Fibroblast of skin of back (primary cell): ENCODE measurements at places on chromosomes 13 and 19.

GRCh38 chr13:110248449-110249143, 58.4 kb downstream of the COL4A1 start:
- DNase-seq: no peak

DNA sequence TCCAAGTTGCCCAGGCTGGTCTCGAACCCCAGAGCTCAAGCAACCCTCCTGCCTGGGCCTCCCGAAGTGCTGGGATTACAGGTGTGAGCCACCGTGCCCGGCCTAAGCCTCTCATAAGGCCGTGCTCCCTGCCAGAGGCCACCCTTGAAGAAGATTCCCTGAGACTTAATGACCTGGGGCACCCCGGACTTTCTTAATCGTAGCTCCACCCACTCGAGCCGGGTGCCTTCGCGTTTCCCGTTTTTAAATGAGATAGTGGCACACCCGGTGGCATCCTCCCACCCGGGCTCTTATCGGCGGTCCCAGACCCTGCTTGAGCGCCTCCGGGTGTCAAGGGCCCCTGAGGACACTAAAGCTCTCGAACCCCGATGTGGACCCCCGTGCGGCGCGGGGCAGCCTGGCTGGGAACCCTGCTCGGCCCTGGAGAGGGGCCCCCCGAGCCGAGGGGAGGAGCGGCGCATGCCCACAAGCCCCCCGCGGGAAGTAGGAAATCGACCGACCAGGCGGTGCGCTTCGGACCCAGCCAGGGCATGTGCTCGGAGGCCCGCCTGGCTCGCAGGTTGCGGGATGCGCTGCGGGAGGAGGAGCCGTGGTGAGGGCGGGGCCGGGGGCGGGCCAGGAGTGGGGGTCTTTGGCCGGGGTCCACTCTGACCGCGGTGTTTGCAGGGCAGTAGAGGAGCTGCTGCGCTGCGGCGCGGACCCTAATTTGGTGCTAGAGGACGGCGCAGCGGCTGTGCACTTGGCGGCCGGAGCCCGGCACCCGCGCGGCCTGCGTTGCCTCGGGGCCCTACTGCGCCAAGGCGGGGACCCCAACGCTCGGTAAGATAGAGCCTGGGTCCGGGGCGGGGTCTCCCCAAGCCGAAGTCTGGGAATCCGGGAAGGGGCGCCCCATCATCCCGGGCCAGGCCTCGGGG, at the start of gene ANKLE1:
TSS of gene ANKLE1 (plus strand) at position 511 of the 914 bp plus-strand sequence. CDS start at position 531, 20 bp downstream.
- no peak for DNase-seq

DNA sequence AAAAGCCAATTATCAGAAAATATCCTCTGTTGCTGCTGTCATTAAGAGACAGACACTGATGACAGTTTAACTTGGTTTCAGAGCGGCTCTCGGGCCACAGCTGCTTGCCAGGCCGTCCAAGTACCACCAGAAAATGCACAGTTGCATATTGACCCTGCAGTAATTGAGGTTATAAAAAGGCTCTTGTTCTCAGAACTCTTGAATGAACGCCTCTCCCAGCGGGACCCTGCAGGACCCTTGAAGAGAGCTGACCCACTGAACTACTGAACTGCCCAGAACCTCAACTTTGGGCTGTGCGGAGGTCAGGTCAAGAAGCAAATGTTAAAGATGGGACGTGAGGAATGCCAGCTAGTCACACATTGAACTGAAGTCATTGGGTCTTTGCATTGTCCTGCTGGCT, 1559.0 kb upstream of the SLC10A2 start:
- no peak for DNase-seq

- peak; percentile 59 for DNase-seq
Observed at GRCh38 chr13:52371736-52372247, 34.2 kb downstream of the THSD1 start.

- no peak for DNase-seq
Observed at GRCh38 chr19:29385191-29385795, 140.5 kb upstream of the VSTM2B start.

DNA sequence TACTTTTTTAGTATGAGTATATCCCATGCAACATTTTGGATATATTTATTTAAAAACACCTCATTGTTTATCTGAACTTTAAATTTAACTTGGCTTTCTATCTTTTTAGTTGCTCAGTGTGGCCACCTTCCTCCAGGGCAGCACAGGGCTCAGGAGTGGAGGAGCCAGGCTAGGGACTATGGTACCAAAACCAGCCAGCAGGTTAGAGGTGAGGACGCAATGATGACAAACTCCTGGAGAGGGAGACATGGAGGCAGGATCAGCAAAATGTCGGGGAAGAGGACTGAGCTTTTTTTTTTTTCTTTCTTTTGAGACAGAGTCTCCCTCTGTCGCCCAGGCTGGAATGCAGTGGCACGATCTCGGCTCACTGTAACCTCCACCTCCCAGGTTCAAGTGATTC, 29.6 kb upstream of the CALM3 start:
- peak; percentile 14 for DNase-seq

- peak; percentile 85 for DNase-seq
Observed at GRCh38 chr13:101211261-101211660, 205.0 kb downstream of the NALCN start.

DNA sequence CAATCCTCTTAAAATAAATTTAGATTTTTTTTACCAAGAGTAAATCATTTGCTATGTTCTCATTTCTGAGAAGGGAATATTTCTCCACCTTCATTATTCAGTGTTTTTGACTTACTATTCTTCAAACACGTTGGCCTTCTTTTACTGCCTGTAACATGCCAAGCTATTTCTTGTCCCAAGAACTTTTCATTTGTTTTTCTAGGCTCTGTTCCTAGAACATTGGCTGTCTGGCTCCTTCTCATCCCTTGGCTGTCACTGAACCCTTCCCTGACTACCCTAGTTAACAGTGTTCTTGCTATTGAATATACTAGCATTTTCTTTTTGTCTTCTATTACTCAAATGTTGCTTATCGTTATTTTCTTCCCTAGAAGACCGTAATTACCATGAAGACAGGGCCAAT, 248.1 kb downstream of the ITGBL1 start:
- peak; percentile 43 for DNase-seq

GRCh38 chr19:11069561-11069960, 19.7 kb upstream of the LDLR start:
- no peak for DNase-seq

DNA sequence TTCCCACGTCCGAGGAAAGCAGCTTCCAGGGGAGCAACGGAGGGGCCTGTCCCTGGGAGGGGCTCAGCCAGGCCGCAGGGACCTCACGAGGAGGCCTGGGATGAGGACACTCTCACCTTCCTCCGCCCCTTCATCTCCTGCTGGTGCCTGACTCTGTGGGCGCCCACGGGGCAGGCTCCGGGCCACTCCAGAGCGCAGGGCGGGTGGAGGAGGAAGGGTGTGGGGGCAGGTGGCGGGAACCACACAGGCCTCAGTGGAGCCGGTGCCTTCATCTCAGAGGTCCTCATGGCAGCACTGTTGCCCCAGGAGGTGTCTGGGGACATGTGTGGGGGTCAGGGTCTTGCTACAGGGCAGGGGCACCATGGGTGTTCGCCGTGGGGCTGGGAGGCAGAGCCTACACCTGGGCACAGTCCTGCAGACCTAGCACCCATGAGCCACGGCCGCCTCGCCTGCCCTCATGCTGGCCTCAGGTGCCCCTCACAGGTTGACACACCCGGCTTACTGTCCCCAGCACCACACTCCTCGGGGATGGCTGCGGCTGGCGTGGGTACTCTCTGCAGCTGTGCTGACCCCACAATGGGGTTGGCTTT, 10.1 kb upstream of the TMEM255B start:
- no peak for DNase-seq

DNA sequence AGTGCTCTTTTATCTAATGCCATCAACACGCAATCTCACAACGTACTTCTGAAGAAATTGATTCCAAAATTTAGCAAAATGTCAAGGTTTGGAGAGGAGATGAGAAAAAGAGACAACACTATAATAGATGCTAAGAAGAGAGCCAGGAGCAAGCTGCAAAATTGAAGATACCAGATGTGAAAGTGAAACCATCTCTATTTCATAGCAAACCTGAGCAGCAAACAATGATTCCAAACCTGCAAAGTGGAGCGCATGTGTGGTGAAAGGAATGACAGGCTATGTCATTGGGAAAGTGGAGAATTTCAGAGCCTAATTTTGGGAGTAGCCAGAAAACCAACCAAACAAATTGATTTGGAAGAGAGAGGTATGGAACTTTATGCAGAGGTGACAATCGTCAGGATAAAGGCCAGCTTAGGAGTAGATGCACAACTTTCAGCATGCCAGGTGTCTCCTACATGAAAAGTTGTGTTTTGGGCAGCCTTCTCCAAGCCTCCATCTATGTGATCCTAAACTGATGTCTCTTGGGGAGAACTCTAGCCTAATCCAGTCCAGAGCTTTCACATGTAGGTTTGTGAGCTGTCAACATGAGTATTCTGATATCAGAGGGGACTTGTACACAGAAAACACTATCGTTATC, 158.4 kb upstream of the FNDC3A start:
- no peak for DNase-seq

GRCh38 chr13:21528616-21529015, 69.5 kb upstream of the ZDHHC20 start:
- DNase-seq: peak; percentile 94

GRCh38 chr13:38866649-38867048, 124.0 kb downstream of the STOML3 start:
- DNase-seq: no peak

DNA sequence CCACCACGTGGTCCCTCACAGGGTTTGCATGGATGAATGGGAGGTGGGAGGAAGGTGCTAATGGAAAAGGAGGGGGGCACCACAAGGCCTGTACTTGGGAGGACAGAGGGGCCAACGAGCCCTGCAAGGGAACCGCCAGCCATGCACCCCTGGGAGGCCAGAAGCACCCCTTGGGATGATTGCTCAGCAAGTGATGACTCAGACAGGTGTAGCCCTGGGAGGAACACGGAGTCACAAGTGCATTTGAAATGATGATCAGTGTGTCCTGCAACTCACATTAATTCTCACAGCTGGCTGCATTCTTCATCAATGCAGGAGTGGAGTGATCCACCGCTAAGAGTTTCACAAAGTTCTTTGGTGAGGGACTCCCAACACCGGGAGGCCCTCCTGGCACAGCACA, 82.8 kb upstream of the ZNF254 start:
- no peak for DNase-seq

GRCh38 chr19:14390548-14390947, 9.3 kb downstream of the ADGRE5 start:
- DNase-seq: no peak

GRCh38 chr13:39462428-39462827, 140.6 kb downstream of the LHFPL6 start:
- DNase-seq: peak; percentile 39

GRCh38 chr13:57408312-57408711, 223.2 kb upstream of the PCDH17 start:
- DNase-seq: no peak

GRCh38 chr19:34880034-34880433, 46.7 kb upstream of the ZNF30 start:
- no peak for DNase-seq

GRCh38 chr13:79448413-79448812, 32.5 kb upstream of the NDFIP2 start:
- DNase-seq: no peak

DNA sequence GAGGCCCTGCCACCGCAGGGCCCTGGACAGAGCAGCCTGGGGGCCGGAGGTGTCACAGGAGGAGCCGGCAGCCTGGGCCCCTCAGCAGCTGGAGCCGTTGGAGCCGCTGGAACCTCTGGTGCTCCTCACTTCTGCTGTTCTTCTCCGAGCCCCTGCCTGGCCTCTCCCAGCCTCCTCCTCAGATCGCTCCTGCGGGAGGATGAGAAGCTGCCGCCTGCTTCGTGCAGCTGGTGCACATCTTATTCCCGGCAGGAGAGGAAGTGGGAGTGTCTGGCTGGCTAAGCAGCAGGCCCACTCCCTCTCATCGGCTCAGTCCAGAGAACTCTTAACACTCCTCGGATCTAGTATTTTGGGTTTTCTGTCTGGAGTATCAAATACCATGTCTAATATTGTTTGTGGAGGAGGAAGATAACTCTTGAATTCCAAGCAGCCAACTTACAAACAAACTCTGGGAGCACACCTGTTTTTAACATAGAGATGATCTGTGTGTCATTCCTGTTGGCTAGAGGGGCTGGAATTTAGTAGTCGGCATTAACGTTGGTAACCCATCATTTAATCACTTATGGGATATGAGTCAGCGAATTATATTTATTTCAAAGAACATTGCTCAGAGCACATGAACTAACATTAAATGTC, 37.1 kb upstream of the RNF113B start:
- DNase-seq: peak; percentile 52

- no peak for DNase-seq
Observed at GRCh38 chr13:76043874-76044273, 407.7 kb downstream of the LMO7 start.

DNA sequence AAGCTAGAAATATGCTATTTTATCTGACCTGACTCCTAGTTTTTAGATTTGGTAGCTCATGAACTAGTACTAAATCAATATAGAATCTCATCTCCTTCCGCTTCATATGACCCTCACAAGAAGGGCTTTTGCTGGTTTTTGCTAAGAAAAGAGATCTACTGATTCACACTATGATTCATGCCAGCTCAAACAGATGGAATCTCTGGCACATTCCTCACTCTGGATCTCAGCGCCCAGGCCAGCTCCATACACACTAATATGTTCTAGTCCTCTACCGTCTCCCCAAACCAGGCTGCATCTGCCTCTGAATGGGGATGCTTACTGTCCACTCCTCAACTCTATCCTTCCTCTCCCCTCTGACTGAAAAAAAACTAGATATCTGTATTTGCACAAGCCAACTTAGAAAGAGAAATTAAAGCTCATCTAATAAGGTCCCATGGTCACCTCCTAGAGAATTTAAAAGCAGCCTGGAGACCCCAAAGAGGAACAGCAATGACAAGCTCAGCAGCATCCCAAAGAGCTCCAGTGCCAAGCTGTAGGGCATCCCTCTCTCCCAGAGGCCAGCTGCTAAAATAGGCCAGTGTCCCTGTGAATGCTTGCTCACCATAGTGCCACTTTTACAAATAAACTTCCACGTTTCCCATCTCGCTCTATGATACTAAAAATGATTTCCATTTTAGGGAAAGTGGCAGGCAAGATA, 74.9 kb downstream of the LHFPL6 start:
- DNase-seq: peak; percentile 97

DNA sequence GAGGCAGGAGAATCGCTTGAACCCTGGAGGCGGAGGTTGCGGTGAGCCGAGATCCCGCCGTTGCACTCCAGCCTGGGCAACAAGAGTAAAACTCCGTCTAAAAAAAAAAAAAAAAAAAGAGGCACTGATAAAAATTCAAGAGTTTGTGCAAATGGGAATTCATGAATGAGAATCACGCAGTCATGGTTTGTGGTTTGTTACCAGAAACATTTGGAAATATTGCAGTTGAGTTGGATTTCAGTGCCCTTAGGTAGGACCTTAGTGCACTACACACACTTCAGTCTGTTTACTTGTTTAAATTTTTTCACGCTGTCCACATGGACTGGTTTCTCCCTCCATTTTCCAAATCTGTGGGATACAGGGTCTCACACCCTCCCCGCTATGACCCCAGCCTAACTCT, 28.4 kb downstream of the ZNF844 start:
- peak; percentile 9 for DNase-seq

DNA sequence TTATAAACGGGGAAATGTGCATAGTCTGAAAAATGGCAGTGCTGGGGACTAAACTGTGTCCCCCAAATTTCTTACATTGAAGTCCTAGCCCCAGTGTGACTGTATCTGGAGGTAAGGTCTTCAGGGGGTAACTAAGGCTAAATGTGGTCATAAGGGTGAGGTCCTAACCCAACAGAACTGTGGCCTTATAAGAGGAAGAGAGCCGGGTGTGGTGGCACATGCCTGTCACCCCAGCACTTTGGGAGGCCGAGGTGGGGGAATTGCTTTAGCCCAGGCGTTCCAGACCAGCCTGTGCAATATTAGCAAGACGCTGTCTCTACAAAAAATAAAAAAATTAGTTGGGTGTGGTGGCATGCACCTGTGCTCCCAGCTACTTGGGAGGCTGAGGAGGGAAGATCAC, 17.8 kb downstream of the PROZ start:
- DNase-seq: no peak

GRCh38 chr13:48653472-48653939, at the start of gene CYSLTR2:
CYSLTR2 (plus strand) TSS chr13:48653929; CDS start chr13:48706818, 52,889 bp downstream.
- peak; percentile 11 for DNase-seq
